ENCODE measurements at places on chromosomes 2 and 18.
A peak's percentile ranks its signal among the peaks of the same experiment; 100 is the strongest.

DNA sequence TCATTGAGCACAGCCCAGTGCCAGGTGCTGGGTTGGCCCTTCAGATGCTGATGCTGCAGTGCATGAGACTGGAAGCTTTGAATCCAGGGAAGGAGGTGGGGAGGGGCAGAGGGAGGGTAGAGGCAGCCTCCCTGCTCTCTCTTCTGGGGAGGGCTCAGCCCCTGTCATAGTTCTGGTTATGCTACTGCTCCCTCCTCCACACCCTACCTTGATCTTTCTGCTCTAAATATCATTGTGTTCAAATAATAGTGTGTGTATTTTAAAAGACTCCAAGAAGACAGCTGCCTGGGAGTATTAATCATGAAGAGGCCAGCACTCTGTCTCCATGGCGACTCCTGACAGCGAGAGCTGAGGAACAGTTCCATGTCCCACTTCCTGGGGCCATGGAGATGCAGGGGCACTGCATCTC, 3.8 kb upstream of the EGR4 start:
- DNase-seq = peak; percentile 36

- DNase-seq = peak; percentile 8
Observed at GRCh38 chr2:51410331-51410730, 378.4 kb upstream of the NRXN1 start.

DNA sequence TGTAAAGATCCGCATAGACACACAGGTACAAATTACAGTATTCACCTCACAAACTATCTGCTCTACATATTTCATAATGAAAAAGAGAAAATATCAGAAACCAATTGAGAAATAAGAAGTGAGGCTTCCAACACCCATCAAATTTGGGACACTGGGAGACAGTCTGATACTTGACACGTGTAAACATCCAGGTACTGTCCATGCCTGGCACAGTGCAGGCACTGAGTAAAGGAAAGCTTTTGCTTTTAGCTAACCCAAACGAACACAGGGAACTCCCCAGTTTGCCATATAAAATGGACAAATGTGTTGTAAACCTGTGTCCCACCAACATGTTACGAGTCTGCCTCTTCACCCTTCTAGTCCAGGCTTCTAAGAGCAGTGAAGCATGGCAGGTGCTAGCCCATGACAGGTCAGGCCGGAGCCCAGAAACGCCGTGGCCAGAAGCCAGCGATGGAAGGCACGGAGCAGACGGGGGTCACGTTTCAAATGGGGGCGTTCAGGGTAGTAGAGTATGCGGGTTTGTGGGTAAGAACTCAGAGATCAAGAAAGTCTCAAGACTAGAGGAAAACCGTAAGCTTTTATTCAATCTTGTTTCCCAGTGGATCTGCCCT, 27.0 kb downstream of the CDH2 start:
- no peak for DNase-seq

DNA sequence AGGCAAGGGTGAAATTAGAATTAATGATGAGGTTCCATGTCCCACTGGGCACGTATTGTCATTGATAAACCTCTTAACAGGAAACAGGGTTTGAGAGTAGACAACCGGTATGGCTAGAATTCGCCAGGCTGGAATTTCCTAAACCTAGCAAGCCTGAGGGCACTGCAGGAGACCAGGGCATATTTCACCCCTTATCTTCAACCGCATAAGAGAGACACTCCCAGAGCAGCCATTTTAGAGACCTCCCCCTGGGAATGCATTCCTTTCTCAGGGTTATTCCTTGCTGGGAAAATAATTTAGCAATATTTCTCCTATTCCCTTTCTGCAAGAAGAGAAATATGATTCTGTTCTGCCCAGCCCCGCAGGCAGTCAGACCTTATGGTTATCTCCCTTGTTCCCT, 334.6 kb upstream of the LYPD1 start:
- no peak for DNase-seq

GRCh38 chr18:63508596-63508995, 31.8 kb downstream of the SERPINB5 start:
- no peak for DNase-seq

DNA sequence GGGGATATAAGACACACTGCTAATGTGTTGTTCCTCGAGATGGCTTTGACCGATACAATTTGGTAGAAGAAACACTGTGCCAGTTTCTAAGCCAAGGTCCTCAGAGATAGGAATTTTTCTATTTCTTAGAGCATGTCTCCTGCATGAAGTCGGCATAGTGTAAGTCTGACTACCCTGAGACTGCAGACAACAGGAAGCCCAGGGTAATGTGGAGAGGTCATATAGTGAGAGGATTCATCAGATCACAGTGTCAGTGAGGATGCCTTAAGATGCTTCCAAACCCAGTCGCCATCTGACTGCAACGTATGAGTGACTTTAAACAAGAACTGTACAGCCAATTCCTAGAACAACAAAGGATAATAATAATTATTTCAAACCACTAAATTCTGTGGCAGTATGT, 818.3 kb upstream of the GYPC start:
- no peak for DNase-seq

DNA sequence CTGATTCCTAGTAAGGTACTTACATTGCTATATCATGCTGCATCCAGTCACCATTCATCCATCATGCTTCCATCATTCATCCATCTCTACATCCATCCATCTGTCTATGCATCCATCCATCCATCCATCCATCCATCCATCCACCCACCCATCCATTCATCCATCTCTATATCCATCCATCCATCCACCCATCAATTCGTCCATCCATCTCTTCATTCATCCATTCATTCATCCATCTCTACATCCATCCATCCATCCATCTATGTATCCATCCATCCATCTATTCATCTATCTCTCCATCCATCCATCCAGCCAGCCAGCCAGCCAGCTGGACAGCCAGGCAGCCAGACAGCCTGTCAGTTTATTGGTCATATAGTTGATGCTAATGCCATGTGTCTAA, 20.7 kb downstream of the PRKCE start:
- DNase-seq = no peak

- DNase-seq = no peak
Observed at GRCh38 chr2:149331023-149331400, 625 bp downstream of the LYPD6 start.

- no peak for DNase-seq
Observed at GRCh38 chr2:9229470-9229820, 22.8 kb downstream of the ASAP2 start.

GRCh38 chr2:9773903-9774239, 69.4 kb upstream of the TAF1B start:
- DNase-seq = no peak

All from brain microvascular endothelial cell (primary cell).